ENCODE measurements at places on chromosomes 16 and 17. TPM values are rescaled to one million over a fixed set of nuclear protein-coding genes. Genes with fewer than 3 reads are reported as not detected.

GRCh38 chr16:81421536-81421935 lies 23.1 kb upstream of the CMIP start:
- DNase-seq: no peak

Gene MYO15B
- total RNA-seq: 33.3 TPM

- DNase-seq: no peak
Observed at GRCh38 chr17:2863204-2863603, 67.0 kb downstream of the RAP1GAP2 start.

DNA sequence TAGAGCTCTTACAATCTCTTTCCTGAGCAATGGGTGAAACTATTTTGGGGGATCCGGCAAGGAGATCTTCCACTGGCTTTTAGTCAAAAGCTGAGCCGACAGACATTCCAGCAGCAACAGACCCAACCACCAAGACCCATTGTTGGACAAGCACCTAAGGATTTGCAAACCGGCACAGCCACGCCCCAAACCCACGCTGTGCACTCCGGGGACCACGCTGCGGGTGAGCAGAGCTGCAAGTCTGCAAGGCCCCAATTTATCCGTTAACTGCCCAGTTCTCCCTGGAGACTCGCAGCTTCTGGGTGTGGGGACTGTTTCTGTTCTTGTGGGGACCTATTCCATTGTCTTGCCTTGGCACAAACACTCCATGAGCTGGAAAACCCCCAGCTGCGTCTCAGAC lies 45.9 kb downstream of the C16orf95 start:
- no peak for DNase-seq

Gene SLC6A4
- not detected for total RNA-seq

Gene SUPT4H1
- total RNA-seq: 145 TPM

GRCh38 chr16:30901201-30902028 lies 5.0 kb downstream of the CTF1 start:
- no peak for DNase-seq

DNA sequence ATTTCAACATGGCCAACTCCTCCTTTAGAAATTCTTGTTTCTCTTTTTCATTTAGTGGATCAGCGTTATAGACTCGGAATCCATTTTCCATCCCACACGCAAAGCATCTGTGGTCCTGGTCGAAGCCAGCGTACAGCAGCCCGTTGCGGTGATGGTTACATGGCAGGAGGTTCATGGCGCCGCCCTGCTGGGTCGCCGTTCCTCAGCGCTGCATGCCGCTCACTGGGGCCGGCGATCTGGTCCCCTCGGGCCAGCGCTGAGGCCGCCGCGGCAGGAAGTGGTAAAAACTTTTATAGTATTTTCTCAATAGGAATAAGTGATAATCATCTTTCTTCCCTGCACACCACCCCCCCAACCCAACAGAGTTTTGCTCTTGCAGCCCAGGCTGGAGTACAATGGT lies 29.9 kb upstream of the RHOT1 start:
- no peak for DNase-seq

Gene KCNH6
- not detected for total RNA-seq

Gene C16orf96
- 0.07 TPM for total RNA-seq

GRCh38 chr17:9116311-9116835 lies 95.1 kb downstream of the NTN1 start:
- no peak for DNase-seq

DNA sequence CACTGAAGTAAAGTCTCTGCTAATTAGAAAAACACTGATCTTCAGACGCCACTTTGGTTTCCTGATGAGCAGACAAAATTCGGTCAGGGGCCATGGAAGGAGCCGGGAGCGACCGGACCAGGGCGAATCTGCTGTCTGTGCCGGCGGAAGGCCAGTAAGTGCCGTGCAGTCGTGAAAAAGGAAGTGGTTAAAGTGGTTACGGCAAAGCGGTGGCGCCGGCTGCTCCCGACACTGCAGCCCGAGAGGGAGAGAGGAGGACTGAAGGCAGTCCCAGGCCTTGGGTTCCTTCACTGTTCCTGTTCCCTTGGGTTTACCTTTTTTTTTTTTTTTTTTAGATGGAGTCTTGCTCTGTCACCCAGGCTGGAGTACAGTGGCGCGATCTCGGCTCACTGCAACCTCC lies 17.3 kb upstream of the HEXD start:
- DNase-seq: peak; percentile 41

Gene DRC3
- total RNA-seq: 0.33 TPM

Gene GINS2
- 68.7 TPM for total RNA-seq

GRCh38 chr17:35578929-35579432 lies 610 bp upstream of the PEX12 start:
- no peak for DNase-seq

DNA sequence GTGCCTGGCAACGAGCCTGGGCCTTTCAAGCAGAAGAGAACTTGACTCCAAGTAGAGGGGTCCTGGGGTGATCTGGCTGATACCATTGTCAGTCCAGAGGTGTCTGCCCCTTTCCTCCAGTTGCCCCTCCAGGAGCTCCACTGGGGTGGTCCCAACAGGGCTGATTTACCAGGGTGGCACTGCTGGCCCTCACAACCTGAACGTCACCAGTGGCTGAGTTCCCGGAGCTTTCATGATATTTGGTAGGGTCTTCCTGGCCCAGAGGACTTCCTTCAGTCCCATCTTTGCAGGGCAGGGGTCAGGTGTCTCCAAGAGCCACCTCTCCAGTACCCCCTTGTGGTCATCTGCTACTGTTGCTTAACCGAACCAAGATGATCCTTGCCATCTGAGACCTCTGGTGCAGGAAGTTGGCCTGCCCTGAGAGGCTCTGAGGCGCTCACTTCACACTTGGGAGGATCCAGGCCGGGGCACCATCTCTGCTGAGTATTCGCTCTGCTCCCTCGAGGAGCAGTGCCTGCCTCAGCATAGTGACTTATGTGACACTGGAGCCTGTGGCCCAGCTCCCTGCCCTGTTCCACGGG lies 3.5 kb downstream of the LIMD2 start:
- peak; percentile 62 for DNase-seq

Gene KRTAP1-3
- not detected for total RNA-seq

- no peak for DNase-seq
Observed at GRCh38 chr17:14015271-14015670, 54.0 kb upstream of the COX10 start.

DNA sequence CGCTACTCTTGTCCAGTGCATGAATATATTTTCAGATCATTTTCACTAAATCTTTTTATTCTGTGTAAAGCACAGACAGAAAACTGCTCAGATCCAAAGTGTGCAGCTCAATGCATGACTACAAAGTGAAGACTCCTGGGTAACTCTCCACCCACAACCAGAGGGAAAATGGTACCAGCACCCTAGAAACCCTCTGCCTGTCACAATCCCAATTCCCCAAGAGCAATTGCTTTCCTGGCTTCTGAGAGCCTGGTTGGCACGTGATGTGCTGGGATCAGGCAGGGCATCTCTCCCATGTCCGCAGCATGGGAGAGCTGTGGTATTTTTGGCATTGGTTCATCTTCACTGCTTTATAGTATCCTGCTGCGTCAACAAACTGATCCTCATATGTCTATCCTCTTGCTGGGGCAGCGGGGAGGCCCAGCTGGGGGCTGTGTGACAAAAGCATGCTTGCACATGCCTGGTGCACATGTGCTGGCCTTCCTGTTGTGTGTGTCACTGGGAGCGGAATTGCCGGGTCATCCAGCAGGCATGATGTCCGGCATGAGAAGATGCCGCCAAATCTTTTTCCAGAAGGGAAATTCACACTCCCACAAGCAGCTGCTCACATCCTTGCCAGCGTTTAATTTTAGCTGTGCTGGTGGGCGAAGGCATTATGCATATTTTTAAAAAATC lies 278.9 kb upstream of the FOXF1 start:
- DNase-seq: no peak

Gene KRTAP4-1
- total RNA-seq: not detected

DNA sequence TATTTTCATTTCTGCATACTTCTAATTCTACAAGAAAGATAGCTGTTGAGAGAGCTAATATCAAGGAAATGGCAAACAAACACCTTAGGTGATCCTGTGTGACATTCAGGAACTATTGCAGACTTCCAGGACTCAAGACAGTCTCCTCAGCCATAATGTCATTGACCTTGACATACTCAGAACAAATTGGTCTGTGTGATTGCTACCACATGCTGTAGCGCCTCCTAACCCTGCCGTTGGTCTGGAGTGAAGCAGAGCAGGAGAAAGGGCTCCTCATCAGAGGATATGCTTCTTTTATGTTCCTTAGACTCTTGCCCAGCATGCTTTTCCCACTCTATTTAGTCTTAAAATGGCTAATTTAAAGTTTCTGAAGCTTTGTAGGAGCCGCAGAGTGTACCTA lies 194.2 kb upstream of the TBX2 start:
- DNase-seq: no peak

DNA sequence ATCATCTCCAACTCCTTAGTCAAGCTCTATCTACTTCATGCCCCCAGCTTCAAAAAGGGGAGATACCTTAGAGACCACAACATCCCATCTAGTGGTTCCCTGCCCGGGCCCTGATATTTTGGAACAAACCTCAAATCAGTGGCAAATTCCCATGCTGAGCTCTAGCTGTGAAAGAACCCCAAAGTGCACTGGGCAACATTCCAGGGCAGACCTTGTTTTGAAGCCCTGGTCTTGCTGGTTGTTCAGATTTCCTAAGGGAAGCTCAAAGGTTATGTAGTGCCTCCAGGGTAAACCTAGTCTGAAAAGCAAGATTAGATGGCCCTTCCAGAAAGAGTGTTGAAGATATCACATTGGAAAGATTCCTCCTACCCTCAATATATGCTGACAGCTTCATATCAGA lies 16.3 kb downstream of the FAM117A start:
- DNase-seq: no peak

DNA sequence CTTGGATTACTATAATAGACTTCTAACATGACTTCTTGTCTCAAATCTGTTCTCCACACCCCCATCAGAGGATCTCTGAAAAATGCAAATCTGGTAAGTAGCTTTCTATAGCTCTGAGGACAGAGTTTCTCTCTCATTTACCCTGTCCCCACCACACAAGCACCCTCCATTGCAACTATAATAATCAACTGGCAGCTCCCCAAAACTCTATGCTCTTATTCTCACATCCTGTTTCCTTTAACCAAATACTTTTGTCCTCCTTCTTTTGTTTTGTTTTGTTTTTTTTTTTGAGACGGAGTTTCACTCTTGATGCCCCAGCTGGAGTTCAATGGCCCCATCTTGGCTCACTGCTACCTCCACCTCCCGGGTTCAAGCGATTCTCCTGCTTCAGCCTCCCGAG lies 73.4 kb downstream of the HELZ start:
- no peak for DNase-seq

DNA sequence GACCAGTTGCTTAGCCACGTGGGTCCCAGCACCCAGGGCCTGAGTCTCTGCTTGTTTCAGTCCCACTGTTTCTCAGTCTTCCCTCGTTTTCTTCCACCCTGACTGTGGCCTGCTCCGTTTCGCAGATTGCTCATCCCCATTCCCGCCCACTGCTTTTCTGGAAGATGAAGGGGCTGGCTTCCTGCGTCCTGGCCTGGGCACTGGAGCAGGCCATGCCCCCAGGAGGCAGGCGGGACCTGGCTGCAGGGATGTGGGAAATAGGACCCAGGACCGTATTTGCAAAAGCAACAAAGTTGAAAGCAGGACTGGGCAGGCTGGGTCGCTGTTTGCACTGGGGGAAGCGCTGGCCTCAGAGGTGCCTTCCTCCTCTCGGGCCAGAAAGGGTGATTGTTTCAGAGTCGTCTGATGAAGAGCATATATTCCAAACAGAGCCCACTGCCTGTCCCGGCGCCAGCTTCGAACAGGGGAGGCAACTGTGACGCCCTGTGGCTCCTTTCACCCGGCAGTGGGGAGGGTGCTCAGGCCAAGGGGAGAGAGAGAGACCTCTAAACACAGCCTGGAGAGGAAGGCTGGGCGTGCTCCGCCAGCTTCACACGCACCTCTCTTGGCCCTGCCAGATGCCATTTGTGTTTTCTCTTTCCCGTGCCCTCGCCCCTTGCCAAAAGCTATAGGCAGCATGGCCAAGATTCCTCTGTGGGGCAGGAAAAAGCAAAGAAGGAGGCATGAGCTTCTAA lies 108.6 kb downstream of the CMIP start:
- no peak for DNase-seq

GRCh38 chr17:69936996-69937395 lies 138.0 kb upstream of the KCNJ16 start:
- no peak for DNase-seq

- DNase-seq: no peak
Observed at GRCh38 chr17:32279891-32280716, 14.5 kb downstream of the RHBDL3 start.

DNA sequence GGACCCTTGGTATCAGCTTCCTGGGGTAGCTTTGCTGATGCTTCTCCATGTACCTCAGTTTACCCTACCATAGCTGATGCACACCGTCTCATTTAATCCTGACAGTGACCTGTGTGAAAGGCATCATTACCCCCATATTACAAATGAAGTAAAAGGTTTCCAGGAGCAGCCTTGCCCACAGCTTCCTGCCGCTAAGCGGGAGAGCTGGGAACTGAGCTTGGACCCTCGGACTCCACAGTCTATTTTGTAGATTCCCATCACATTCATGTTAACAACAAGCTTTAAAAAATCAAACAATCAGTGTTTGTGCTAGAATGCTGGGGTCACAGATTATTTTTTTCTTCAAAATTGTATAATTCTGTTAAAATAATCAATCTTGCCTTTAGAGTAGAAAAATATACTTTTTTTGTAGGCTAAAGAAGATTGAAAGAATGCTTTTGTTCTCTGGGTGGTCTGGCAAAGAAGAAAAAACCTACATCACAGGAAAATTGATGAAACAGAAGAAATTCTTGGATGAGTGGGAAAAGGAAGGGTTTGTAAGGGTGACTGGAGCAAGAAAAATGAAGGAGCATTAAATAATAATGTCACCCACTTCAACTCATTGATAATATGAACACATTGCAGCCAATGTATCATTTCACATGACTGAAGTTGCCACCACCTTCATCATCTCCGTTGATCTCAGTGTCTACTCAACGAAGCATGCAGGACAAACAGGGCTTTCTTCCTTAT lies 9.5 kb upstream of the USP10 start:
- DNase-seq: no peak

GRCh38 chr17:17819561-17819995 lies 17.2 kb downstream of the SREBF1 start:
- peak; percentile 36 for DNase-seq

- DNase-seq: no peak
Observed at GRCh38 chr17:5378566-5379207, 40.8 kb downstream of the NUP88 start.

DNA sequence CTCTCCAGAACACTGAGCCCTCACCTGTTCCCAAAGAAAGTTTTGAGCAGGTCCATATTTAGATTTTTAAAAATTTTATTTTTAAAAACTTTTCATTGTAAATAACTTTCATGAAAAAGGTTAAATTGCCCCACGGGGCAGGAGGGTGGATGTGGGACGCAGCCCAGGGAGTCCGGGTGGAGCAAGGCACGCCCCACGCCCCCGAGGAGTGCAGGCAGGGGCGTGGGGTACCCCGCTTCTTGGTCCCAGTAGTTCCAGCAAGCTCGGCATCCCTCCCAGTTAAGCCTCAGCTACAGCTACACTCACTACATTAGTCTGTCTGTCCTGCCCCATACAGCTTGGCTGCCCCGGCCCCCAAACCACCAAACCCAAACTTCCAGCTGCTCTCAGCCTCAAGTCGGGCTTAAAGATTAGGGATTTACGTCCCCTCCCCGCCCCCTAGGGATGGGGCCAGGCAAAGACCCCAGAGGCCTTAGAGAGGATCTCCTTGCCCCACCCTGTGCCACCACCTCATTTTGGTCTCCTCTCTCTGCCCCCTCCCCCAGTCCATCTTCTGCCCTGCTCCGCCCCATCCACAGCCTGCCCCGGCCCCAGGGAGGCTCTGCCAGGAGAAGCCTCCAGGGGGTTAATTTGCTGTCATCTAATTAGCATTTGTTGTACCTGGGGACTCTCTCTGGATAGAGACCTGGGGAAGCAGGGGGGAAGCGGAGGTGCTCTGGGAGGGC lies 4.6 kb downstream of the FOXJ1 start:
- DNase-seq: no peak

GRCh38 chr17:869086-869485 lies 86.9 kb downstream of the MRM3 start:
- DNase-seq: no peak

Data from CD8-positive, alpha-beta memory T cell (primary cell).